A549 treated with GW870086 at 1 μM for 4 hours (cell line): ENCODE measurements at places on chromosomes 2 and 18. TPM values are rescaled to one million over a fixed set of nuclear protein-coding genes. Genes with fewer than 3 reads are reported as not detected.

Gene IL37
- total RNA-seq: not detected in 5 replicates

Gene UCN
- total RNA-seq: 1.0 to 2.5 TPM (median 1.2 TPM) in 5 replicates

Gene STARD6
- 0.22 TPM in 1 of 5 replicates, not detected in the others for total RNA-seq

Gene AFF3
- total RNA-seq: 0.07 to 0.09 TPM in 2 of 5 replicates, not detected in the others

Gene RHBDD1
- total RNA-seq: 7.9 to 10.5 TPM (median 8.2 TPM) in 5 replicates

Gene OTOF
- total RNA-seq: 0.10 to 0.24 TPM (median 0.16 TPM) in 5 replicates

Gene SP110
- 6.0 to 7.7 TPM (median 7.4 TPM) in 5 replicates for total RNA-seq

Gene KCNG2
- not detected in 5 replicates for total RNA-seq

Gene KCNF1
- 24.7 to 51.1 TPM (median 41.5 TPM) in 5 replicates for total RNA-seq

Gene ALKAL2
- not detected in 5 replicates for total RNA-seq

Gene KCMF1
- 96.4 to 117 TPM (median 106 TPM) in 5 replicates for total RNA-seq

Gene HMSD
- total RNA-seq: 0.71 TPM in 1 of 5 replicates, not detected in the others

Gene IL36B
- total RNA-seq: 0.13 TPM in 1 of 5 replicates, not detected in the others

Gene ATP6V1B1
- total RNA-seq: 1.2 to 2.5 TPM (median 2.4 TPM) in 5 replicates

Gene DIPK1C
- total RNA-seq: not detected in 5 replicates

Gene ARHGAP28
- total RNA-seq: 0.02 to 0.08 TPM (median 0.03 TPM) in 3 of 5 replicates, not detected in the others

Gene PLCL1
- total RNA-seq: not detected in 5 replicates

Gene KHK
- total RNA-seq: 7.8 to 11.8 TPM (median 9.5 TPM) in 5 replicates

Gene BOK
- total RNA-seq: 23.4 to 34.1 TPM (median 33.3 TPM) in 5 replicates

Gene OR6B2
- not detected in 5 replicates for total RNA-seq

Gene NPPC
- total RNA-seq: 0.35 to 0.64 TPM (median 0.43 TPM) in 4 of 5 replicates, not detected in the other

Gene CCBE1
- total RNA-seq: 6.3 to 13.3 TPM (median 11.6 TPM) in 5 replicates

Gene CYTIP
- not detected in 5 replicates for total RNA-seq

Gene LDLRAD4
- total RNA-seq: 1.5 to 3.3 TPM (median 2.0 TPM) in 5 replicates

Gene TTC32
- total RNA-seq: 11.7 to 14.0 TPM (median 13.4 TPM) in 5 replicates

Gene RTP5
- not detected in 5 replicates for total RNA-seq

Gene MYO7B
- total RNA-seq: 0.11 to 0.29 TPM (median 0.19 TPM) in 4 of 5 replicates, not detected in the other

Gene ZBTB7C
- 0.12 to 0.33 TPM (median 0.19 TPM) in 5 replicates for total RNA-seq

Gene MOGAT1
- not detected in 5 replicates for total RNA-seq

Gene CLEC4F
- total RNA-seq: not detected in 5 replicates

Gene LAMA1
- 0.13 to 0.30 TPM (median 0.15 TPM) in 5 replicates for total RNA-seq

Gene ACTG2
- total RNA-seq: 0.29 to 0.47 TPM (median 0.37 TPM) in 4 of 5 replicates, not detected in the other
